Activated CD8-positive, alpha-beta memory T cell treated with anti-CD3 and anti-CD28 coated beads, Interleukin-2, amount 10 ng/mL, durations not matched to agents 7 days and 5 days (primary cell): ENCODE measurements at places on chromosomes 7 and 10.

DNA sequence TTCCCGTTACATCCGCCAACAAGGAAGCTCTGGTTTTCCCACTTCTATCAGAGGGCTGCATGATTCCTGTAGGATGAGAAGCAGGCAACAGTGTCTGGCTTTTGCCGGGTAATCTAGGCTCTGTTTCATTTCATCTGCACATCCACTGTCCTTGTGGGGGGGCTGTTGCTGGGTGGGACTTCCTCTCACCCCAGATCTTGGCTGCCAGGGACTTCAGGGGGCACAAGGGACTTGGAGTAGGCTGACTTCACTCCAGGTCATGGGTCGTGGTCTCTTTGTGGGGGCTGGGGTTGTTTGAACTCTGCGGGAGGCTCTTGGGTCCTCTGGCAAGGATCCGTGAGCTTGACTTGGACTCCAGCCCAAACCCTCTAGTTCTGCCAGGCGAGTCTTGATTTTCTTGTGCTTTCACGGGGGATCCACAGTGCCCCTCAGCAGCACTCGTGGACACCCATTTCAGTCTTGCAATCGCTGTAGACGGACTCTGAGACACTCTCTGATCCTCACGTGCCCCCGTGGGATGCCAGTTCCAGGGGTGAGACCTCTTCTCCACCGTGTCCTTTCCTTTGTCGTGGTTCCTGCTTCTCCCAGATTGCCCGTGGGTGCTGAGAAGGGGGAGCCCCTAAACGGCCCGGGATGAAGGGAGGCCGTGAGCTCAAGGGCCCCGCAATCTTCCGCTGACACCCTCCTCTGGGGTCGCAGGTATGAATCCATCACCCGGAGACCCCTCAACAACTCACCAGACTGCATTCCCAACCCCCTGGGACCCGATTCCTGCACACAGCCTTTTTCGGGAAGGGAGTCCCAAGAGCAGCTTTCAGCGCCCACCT is 21.4 kb upstream of the ZNF273 start:
- no peak for DNase-seq

GRCh38 chr7:44087911-44088838 is 5.8 kb upstream of the POLM start:
- DNase-seq, result no peak

- DNase-seq, result no peak
Observed at GRCh38 chr7:75050501-75050900, 23.1 kb downstream of the RCC1L start.

GRCh38 chr10:120612756-120613155 is 155.7 kb downstream of the PLPP4 start:
- no peak for DNase-seq

GRCh38 chr10:108187408-108188012 is 1023.0 kb upstream of the SORCS1 start:
- DNase-seq, result no peak

DNA sequence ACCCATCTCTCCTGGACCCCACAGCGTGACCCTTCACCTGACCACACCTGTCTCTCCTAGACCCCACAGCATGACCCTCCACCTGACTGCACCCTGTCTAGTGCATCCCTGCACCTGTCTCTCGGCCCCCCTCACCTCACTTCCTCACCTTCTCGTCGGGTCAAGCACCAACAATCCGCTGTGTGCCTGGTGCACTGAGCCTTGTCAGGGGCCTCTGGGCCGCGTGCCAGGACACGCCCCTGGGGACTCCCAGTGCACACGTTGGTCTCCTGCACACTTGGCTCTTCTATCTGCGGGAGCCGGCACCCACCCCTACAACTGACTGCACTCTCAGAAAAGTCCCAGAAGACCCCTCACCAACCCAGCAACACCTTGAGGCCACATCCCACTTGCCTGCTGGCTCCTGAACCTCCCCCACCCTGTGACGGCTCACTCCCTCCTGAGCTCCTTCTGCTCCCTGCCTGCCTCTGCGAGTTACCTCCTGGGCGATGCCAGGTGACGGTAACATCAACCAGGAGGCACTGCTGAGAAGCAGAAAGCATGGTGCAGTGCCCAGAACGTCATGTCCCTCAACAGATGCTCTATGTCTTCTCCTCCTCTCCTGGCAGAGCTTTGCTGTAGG is 147.6 kb downstream of the DIP2C start:
- no peak for DNase-seq

DNA sequence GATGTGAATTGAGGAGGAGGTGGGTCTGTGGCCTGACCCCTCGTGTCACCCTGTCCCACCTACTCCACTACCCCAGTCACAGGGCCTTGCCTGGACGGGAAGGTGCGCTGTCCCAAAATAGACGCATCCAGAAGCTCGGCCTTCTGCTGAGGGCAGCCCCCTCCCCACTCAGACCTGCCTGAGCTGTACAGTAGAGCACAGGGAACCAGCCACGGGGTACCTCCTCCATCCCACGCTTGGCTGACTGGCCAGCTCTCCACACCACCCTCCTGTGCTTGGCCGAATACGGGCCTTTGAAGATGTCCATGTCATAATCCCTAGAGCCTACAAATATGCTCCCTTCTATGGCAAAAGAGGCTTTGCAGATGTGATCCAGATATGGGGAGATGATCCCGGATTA is 88.3 kb downstream of the CHST15 start:
- no peak for DNase-seq
